Stimulated activated CD8-positive, alpha-beta memory T cell treated with anti-CD3 and anti-CD28 coated beads, Interleukin-15, amount 100 ng/mL, for 24 hours (primary cell): ENCODE measurements at places on chromosomes 2 and 18.

DNA sequence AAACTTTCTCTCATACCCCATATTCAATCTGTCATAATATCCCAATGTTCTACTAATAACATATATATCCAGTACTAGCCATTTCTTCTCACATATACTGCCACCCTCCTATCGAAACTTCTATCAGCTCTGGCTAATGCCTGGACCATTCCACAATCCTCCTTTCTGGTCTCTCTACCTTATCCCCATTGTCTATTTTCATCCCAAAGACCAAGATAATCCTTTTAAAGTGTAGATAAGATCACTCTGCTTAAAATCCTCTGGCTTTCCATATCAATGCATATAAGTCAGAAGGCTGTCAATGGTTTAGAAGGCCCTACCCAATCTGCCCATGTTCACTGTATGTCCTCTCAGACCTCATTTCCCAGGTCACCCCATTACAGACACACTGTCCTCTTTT, 229.6 kb downstream of the ZEB2 start:
- no peak for DNase-seq

GRCh38 chr2:39724828-39725144, 54.3 kb downstream of the THUMPD2 start:
- no peak for DNase-seq

GRCh38 chr2:191441496-191442214, 196.5 kb downstream of the MYO1B start:
- no peak for DNase-seq

- no peak for DNase-seq
Measured at GRCh38 chr2:113920996-113921395, 31.1 kb downstream of the ACTR3 start.

- no peak for DNase-seq
Measured at GRCh38 chr2:127857265-127857808, 618 bp downstream of the POLR2D start.

GRCh38 chr2:15579641-15580040, 12.0 kb upstream of the DDX1 start:
- no peak for DNase-seq

- DNase-seq: no peak
Measured at GRCh38 chr18:70228536-70228935, 23.0 kb upstream of the RTTN start.

DNA sequence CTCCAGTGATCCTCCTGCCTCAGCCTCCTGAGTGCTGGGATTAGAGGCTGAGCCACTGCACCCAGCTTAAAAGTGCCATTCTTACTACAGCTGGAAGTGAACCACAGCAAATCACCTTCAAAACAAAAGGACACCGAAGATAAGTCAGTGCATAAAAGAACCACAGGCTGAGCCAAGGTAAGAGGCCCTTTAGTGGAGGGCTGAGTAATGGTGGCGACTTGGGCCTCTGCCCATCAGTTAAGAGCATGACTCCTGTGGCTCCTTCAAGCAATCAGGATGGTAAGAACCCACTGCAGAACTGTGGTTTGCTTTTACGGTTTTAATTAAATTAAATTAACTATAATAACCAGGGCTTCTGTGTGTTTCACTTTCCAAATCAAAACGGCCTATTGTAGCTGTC, 75.1 kb downstream of the CTAGE1 start:
- no peak for DNase-seq

DNA sequence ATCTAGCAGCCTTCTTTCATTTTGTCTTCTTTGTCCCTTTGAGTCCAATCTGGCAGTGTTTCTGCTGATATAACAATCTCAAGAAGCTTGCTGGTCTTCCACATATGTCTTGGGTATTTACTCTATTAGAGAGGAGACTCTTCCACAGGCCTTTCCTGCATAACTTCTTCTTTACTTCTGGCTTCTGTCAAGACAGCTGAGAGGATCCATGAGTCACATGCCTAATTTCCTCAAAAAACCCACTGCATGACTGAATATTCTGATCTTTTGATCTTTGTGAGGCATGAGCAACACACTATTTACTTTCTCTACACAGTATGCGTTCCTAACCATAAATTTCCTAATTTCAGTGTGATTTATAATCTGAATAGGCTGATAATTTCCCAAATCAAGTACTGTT, 5.1 kb upstream of the DCC start:
- DNase-seq: no peak

DNA sequence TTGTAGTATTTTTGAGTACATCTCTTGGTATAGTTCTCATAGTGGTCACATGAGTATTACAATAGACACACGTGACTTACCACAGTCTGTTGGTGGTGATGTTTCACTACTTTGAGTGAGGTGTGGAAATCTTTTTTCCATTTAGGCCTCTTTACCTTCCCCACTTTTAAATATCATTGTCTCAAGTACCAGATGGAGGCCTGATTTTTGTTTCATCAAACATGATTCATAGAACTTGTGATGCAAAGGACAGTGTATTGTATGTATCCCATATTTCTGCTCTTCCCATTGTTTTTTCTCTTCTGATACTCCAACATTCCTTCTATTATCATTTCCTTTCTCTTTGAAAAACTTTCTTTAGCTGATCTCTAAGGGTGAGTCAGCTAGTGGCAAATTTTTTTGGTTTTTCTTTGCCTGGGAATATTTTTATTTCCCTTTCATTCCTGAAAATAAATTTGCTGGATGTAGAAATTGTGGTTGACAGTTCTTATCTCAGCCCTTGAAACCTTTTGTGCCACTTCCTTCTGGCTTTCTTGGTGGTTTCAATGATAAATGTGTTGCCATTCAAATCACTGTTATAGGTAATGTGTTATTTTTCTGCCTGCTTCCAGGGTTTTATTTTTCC, 32.8 kb downstream of the RFX8 start:
- no peak for DNase-seq

DNA sequence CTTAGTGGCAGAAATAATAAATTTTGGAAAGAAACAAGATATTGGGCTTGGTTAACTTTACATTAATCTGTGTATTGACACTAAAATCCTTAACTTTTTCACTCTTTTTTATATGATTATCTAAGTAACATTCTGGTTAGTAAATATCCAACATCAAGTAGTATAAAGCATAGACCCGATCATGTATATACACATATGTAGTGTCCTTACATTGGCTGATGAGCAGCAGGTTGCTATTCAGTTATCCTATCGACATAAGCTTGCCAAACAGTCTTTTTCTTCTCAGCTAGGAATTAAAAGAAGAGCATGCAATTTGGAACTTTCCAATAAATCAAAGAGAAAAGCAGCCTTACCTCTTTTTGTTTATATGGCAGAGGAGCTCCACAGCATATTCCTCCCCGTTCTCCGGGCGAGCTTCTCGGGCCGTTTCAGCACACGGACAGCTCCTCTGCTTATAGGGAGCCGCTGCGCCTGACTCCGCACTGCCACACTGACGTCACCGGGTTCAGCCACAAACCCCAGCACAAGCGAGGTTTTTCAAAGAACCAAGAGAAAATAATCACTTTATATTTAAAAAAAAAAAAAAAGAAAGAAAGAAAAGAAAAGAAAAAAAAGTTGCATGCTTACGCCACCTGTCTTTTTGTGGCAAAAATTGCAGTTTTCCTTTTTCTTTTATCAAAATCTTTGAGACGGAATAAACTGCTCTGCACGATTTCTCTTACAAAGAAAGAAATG, at the start of gene SCG2:
SCG2 (minus strand) TSS at position 430 of the 735 bp plus-strand sequence. CDS start 3,079 bp downstream, outside the sequence.
- DNase-seq: no peak

DNA sequence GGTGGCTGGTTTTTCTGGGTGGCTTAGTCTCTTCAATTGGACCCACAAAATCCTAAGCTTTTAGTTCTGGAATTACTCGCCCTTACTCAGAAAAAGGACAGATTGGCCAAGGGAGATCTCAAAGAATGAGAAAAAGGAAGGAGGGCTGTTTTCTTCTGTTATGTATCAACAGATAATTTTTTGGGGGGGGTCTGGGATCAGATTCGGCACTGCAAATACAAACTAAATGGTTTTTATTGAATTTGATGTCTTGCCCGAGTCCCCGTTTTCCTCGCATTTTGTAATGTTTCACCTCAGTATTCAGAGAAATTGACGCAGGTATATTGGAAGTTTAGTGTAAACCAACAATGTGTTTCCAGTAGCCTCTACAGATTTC, 762 bp downstream of the YIPF4 start:
- DNase-seq: no peak

DNA sequence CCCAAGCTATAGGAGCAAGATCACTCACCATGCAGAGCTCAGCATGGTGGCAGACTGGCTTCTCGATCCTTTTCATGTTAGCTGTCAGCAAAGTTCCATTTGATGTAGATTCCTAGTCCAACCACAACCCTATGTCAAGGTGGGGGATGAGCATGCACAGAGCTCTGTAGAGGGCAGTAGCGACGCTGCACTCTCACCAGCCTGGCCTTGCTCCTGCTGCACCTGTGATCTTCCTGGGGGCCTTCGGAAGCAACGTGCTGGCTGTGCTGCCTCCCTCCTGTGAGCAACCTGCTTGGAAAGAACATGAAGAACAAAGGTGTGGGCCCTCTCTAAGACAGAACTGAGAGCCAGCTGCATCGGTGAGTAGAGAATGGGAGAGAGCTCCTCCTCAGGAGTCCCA, 479.4 kb upstream of the MYT1L start:
- DNase-seq: no peak

DNA sequence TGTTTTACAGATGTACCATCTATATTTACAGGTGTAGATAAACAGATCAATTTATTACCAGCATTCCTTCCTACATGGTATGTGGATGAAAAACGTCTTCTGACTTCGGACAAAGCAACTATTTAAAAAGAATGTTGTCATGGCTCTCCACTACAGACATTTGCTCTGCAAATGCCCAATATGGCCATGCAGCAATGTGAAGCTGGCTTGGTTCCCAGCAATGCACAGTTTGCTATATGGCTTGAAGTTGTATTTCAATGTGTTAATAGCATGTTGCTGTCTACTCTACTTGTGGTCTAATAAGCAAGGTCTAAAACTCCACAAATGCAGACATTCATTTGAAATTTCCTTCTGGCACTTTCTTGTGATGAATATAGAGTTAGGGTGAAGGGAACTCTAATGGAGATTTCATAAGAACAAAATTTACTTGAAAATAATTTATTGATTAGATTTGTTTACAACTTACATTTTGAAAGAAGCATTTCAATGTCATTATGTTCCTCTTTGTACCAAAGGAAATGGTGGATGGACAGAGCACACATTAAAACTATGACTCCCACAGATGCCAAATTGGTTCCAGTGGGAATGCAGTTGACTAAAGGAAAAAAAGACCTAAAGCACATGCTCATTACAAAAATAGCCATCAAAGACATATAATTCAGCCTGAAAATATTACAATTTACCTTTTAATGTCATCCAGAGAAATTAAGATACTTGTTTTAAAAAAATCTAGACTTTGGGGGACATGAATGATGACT, 234.0 kb downstream of the DYM start:
- no peak for DNase-seq

DNA sequence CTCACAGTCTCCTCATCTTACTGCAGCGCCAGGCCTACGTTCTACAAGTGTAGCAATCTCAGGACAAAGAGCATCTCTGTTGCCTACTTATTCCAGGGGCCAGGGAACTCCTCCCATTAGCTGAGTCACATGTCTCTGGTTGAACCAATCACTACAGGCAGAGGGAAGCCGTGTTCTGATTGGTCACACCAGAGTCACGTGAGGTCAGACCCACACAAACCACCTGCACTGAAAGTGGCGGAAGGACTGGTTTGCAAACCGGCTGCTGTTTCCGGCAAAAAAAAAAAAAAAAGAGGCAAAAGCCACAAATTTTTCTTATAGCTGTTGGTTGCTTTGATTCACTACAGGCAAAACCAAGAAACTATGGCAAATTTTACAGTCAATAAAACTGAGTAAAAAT, 21.9 kb upstream of the USP14 start:
- DNase-seq: no peak

DNA sequence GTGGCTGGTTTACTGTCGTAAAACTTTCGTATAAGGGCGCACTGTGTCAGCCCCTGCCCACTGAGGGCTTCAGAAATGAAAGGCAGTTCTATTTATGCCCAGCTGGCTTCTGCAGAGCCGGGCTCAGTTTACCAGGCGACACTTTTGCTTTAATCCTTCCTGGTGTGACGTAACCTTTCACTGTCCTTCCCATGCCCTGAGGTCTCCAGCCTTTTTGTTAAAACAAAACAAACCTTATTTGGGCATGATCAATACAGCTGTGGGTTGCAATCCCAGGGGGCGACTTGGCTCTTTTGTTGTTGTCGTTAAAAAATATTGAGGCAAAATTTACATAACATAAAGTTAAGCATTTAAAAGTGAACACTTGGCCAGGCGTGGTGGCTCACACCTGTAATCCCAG, 85.3 kb downstream of the AGAP1 start:
- DNase-seq: no peak

GRCh38 chr2:53018825-53019425, 748.7 kb upstream of the CHAC2 start:
- DNase-seq: no peak

GRCh38 chr18:32308493-32309120, 118.8 kb downstream of the MEP1B start:
- DNase-seq: no peak

GRCh38 chr2:182715121-182715891, 751 bp upstream of the DNAJC10 start:
- no peak for DNase-seq

DNA sequence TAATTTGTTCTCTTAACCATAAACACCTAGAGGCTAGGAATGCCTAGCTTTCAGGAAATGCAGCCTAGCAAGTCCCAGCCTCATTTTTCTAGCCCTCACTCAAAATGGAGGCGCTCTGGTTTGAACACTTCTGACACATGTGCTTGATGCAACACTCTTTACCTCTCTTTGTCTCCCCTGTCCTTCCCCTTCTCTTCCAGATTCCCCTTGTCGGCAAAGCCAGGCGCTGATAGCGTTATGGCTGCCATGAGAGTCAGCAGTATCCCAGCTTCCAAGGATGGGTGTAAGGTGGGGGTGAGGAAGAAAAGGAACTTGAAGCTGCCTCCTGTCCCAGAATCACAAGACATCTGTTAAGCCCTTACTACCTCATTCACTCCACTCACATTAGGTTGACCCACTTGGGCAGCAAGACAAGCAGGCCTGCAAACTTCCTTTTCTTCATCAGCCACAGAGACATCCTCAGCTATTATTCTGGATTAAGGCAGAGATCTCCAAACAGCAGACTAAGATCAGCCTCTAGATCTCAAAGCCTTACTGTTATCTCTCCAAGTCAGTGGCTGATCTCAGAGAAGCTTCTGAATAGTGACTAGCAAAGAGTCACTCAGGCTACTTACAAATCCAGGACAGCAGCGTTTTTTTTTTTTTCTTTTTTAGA, 1.9 kb upstream of the ST3GAL5 start:
- no peak for DNase-seq

GRCh38 chr2:18169893-18170175, 291.4 kb downstream of the KCNS3 start:
- DNase-seq: no peak

DNA sequence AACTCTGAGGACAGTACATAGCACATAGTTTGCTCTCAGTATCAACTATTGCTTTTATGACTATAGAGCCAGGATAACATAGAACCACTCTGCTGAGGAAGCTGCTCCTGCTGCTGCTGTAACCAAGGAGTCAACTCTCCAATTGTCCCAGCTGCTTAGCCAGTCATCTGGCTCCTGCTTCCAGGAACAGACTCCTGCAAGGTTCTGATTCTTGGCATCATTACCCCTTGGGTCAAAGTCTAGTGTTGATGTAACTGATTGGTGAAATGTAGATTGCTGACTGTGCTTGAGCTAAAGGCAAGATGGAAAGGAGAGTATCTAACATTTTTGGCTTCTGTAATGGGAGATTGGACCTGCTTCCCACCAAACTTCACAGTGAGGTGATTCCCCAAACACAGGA, 261.9 kb upstream of the FSHR start:
- DNase-seq: no peak

GRCh38 chr2:181850936-181851560, 40.5 kb upstream of the ITPRID2 start:
- DNase-seq: no peak

- no peak for DNase-seq
Measured at GRCh38 chr2:158498043-158498748, 41.4 kb downstream of the PKP4 start.
